Stimulated activated CD8-positive, alpha-beta memory T cell treated with anti-CD3 and anti-CD28 coated beads, Interleukin-15, amount 100 ng/mL, for 4 hours (primary cell): ENCODE measurements at places on chromosomes 7 and 10.

DNA sequence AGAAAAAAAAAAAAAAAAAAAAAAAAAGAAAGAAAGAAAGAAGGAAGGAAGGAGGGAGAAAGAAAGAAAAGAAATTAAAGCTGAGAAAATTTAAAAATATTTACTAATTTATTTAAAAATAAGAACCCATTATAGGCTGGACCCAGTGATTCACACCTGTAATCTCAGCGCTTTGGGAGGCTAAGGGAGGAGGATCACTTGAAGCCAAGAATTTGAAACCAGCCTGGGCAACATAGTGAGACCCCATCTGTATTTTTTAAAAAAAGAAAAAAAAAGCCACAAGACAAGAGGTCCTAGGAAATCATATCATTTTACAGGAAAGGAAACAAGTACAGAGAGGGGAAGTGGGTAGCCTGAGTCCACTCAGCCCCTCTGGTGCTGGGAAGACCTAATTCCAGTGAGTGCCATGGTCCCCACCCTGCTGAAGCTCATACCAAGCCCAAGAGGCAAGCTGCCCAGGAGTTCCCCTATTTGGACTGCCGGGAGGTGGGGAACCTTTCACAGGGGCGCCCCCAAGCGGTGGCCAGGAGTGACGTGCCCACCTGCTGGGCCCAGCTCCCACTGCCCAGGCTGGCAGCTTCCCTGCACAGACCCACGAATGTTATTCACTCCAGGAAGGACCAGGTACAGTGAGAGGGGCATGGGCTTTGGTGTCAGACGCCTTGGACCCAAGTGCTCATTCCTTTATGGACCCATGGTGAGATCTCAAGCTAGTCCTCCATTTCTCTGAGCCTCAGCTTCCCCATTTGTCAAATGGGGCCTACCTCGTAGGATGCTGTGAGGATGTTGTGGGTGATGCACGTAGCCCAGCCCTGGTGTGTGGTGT is 133.6 kb downstream of the ZMIZ1 start:
- no peak for DNase-seq

GRCh38 chr10:84267503-84268126 is 22.8 kb downstream of the RGR start:
- peak; percentile 27 for DNase-seq

- DNase-seq, result no peak
These were observed 69.2 kb downstream of the DNAJC1 start for GRCh38 chr10:21934307-21934706.

DNA sequence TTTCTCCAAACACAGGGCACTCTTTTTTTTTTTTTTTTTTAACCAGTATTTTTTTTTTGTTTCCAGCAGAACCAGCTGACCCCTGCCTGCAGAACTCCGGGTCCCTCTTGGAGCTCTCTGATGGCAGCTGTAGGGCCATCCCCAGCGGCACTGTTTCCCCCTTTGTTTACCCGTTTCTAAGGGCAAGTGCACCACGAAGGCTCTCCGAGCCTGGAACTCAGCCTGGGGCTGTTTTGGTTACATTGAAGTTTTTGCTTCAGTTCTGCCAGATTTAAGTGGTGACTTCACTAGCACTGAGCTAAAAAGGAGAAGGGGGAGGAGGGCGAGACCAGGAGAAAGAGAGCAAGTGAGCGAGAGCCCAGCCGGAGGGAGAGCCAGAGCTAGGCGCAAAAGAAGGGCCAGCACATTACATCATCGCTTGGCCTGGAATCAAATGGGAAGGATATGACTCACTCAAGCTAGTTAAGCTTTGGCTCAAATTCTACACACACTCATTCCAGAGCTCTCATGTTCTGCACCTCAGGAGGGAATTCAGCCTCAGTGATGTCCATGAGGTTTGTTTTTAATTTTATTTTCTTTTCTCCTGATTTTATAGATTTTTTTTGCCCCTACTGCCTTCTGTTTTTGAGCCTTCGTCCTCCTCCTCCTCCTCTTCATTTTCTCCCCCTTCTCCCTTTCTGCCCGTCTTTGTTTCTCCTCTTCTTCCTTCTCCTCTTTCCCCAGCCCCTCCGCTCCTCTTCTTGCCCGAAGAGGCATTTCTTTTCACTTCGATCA is 272.3 kb downstream of the TRIL start:
- DNase-seq, result no peak

GRCh38 chr7:44103923-44104859 is at the start of gene AEBP1:
Gene AEBP1 (plus strand): TSS chr7:44104345. CDS start chr7:44104666, 321 bp downstream.
- DNase-seq, result no peak

GRCh38 chr7:25669961-25670841 is 441.9 kb upstream of the NPVF start:
- DNase-seq, result no peak

DNA sequence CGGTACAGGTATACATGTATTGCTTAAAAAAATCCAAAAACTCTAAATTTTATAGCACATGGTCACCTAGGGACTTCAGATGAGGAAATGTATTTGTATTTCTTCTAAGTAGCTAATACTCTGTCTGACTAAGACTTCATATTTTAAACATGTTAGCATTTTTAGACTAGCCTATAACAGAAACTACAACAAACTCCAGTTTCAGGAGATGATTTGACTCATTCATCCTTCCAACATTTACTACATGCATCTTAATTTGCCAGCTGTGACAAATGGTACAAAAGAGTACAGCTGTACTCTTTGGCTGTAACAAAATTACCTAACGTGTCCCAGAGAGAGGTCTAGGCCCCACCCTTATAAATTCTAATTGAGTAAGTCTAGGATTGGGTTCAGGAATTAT is 22.2 kb downstream of the TMEM209 start:
- DNase-seq, result no peak

DNA sequence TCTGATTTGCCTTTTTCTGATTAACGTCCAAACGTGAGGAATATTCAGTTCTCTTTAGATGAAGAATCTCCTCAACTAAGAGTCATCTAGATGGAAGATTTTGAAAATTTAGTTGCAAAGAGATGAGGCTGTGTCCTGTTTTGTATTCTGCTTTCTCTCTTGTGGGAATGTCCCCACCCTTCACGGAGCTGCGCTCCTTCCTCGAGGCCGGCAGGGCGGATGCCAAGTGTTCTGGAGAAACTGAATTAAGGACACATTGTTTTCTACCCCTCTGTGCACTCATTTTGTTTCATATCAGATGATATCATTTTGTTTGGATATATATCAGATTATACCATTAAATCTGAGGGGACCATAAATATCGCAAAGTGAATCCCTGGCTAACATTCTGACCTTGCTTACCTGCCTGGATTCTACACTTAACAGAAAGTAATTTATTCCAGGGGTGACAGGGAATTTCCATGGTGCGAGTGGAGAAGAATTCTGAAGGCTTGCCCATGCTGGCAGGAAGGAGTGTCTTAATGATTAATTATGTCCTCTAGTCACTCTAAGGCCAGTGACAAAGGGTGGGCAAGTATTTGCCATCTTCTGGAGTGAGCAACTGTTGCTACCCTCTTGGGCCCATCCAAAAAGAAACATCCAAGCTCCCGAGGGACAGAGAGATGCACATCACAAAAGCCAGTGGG is 47.9 kb upstream of the IGFBP3 start:
- DNase-seq, result no peak

GRCh38 chr7:144378651-144379050 is 23.4 kb downstream of the ARHGEF5 start:
- no peak for DNase-seq

DNA sequence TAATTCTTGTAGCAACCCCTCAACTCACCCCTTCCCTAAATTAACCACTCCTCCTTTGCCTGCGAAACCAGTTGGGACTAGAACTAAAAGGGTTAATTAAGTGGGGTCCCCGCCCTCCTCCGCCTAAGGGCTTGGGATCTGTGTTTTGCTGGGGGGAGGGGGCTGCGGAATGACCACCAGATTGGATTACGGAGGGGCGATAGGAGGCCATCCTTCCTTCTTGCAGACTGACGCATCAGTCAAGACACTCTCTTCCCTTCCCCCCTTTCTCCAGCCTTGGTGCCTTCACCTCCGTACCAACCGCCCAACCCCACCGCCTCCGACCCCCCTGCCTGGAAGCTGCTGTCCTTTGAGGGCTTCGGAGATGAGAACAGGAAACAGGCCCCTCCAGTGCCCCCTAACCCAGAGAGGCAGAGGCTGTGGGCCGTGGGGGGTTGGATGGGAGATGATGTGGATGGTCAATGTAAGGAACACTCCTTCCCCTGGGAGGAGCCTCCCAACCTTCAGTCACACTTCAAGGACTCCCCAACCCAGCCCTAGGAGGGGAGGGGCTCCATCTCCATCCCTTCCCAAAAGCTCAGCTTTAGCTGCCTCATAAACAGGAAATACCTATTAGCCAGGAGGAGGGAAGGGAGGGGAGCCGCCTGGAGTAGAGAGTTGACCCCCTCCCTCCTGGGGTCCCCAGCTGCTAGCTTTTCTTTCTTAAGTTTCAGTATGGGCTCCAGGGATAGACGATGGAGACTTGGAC is 997 bp upstream of the LDB1 start:
- no peak for DNase-seq

- DNase-seq, result peak; percentile 54
These were observed 46.4 kb upstream of the TMEM72 start for GRCh38 chr10:44864637-44865288.

DNA sequence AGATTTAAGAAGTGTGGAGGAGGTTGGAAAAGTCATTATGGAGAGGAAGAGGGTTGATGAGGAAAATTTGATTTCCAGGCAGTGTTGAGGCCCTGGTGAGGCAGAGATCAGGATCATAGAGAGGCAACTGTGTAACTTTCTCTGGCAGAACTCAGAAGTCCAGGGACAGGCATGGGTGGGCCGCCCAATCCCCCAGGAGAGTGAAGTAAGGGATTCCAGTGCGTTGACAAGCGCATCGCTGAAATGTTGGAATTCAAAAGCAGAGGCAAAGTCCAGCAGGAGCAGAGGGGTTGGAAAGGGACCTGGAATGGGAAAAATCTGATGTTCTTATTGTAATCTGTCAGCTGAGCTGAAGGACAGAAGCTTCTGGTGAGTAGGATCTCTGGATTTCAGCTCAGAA is 207.3 kb downstream of the FAM107B start:
- DNase-seq, result no peak

DNA sequence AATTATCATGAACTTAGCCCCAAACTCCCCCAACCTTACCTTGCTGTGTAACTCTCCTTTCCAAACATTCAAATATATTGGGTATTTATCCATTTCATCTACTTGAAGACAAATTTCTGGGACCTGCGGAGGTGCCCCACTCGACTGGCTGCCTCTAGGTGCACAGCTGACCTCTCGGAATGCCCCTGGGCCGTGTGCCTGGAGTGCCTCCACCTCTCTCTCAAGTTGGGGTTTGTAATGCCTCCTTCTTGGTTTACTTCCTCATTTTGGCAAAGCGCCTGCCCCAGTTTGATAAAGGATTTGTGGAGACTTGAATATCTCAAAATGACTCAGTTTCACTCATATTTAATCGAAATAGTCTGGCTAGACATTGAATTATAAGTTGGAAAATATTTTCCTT is 16.6 kb downstream of the ZNF777 start:
- no peak for DNase-seq

- no peak for DNase-seq
These were observed 517.4 kb downstream of the CCSER2 start for GRCh38 chr10:84845628-84846261.
